ENCODE measurements at places on chromosomes 11 and 22. TPM values are rescaled to one million over a fixed set of nuclear protein-coding genes. Genes with fewer than 3 reads are reported as not detected.

The RAB6A gene
- 93.2 TPM for total RNA-seq

The GAL gene
- 0.61 TPM for total RNA-seq

The ELMOD1 gene
- total RNA-seq = 1.9 TPM

The OR51E2 gene
- total RNA-seq = not detected

The SPDYC gene
- not detected for total RNA-seq

The PRMT3 gene
- total RNA-seq = 19.7 TPM

The NCF4 gene
- total RNA-seq = 41.5 TPM

The OR2AT4 gene
- total RNA-seq = not detected

The LSP1 gene
- total RNA-seq = 72.1 TPM

The NUP98 gene
- total RNA-seq = 109 TPM

The HTR3B gene
- total RNA-seq = not detected

The RPS6KB2 gene
- total RNA-seq = 56.8 TPM

The CSF2RB gene
- total RNA-seq = 26.8 TPM

The MS4A4A gene
- 50.0 TPM for total RNA-seq

The ZBED4 gene
- 13.2 TPM for total RNA-seq

The TRIM49 gene
- total RNA-seq = not detected

The MS4A15 gene
- 26.8 TPM for total RNA-seq

The FAU gene
- total RNA-seq = 334 TPM

The KCNJ11 gene
- total RNA-seq = 2.3 TPM

The FAM118B gene
- total RNA-seq = 23.0 TPM

The TPBGL gene
- total RNA-seq = 0.11 TPM

The TSGA10IP gene
- 0.34 TPM for total RNA-seq

The MPPED2 gene
- 2.1 TPM for total RNA-seq

The SLC1A2 gene
- 1.6 TPM for total RNA-seq

The ZNRF3 gene
- 10.2 TPM for total RNA-seq

The PNPLA5 gene
- total RNA-seq = not detected

The OR5A1 gene
- total RNA-seq = not detected

The UBQLNL gene
- 0.85 TPM for total RNA-seq

The SSRP1 gene
- total RNA-seq = 76.9 TPM

The ST14 gene
- total RNA-seq = 81.1 TPM

The ADAMTS8 gene
- total RNA-seq = 47.7 TPM

The FGF19 gene
- 0.09 TPM for total RNA-seq

The CARD18 gene
- total RNA-seq = not detected

The C1QTNF6 gene
- 14.0 TPM for total RNA-seq

The PKNOX2 gene
- 9.3 TPM for total RNA-seq

The CRYBB1 gene
- total RNA-seq = 0.57 TPM

The OR10AG1 gene
- total RNA-seq = not detected

The SLC37A2 gene
- total RNA-seq = 13.2 TPM

The VSIG10L2 gene
- 0.18 TPM for total RNA-seq

The OR52E8 gene
- 0.18 TPM for total RNA-seq

The THY1 gene
- 16.8 TPM for total RNA-seq

The TBX10 gene
- total RNA-seq = not detected

The OPCML gene
- total RNA-seq = 0.49 TPM

The SLC22A6 gene
- total RNA-seq = not detected

The CCDC73 gene
- 0.09 TPM for total RNA-seq

The CCDC87 gene
- total RNA-seq = 0.28 TPM

The PAMR1 gene
- total RNA-seq = 1.8 TPM

The APOBEC3F gene
- 12.1 TPM for total RNA-seq

The INSC gene
- total RNA-seq = 0.91 TPM

The FERMT3 gene
- total RNA-seq = 17.4 TPM

The ISX gene
- not detected for total RNA-seq

The PHF21B gene
- 0.43 TPM for total RNA-seq
